OCI-LY7 (cell line): ENCODE measurements at places on chromosomes 7 and 10.

DNA sequence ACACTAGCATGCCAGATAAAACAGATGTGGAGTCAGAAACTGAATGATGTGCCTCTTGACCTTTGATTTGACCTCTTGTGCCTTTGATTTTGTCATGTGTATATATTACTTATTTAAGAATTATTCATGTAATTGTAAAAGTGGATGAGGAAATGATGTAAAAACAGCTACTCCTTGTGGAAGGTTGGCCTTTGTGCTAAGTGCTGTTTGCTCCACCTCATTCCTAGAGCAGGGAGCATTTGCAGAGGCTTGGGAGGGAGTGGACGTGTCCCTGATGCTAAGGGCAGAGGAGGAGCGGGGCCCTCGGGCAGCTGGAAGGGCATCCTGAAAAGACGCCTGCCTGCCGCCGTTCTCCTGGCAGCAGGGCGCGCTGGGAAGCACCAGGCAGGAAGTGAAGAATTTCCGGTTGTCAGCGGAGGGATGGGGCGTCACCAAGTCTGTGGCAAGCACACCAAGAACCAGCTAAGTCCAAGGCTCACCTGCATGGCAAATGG is 197.6 kb upstream of the ZNF32 start:
- no peak for DNase-seq

GRCh38 chr7:132430861-132431822 is 145.1 kb downstream of the PLXNA4 start:
- DNase-seq: no peak

- DNase-seq: no peak
Observed at GRCh38 chr7:84529480-84530205, 335.1 kb upstream of the SEMA3A start.

DNA sequence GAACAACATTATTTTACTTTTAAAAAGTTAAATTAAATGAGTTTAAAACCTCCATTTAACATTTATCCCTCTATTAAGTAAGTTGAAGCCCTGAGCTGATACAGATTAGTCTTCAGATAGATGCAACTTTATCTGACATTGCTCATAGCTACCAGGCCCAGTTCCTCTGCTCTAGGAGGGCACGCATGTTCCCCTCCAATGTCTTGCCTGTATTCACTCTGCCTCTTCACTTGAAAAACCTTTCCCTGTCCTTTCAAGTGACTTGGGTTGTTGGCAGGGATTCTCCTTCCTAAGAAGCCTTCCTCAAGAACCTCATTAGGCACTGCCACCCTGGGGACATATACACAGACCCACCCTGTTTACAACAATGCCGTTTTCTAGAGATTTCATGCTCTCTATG is 270.4 kb downstream of the RELN start:
- no peak for DNase-seq

DNA sequence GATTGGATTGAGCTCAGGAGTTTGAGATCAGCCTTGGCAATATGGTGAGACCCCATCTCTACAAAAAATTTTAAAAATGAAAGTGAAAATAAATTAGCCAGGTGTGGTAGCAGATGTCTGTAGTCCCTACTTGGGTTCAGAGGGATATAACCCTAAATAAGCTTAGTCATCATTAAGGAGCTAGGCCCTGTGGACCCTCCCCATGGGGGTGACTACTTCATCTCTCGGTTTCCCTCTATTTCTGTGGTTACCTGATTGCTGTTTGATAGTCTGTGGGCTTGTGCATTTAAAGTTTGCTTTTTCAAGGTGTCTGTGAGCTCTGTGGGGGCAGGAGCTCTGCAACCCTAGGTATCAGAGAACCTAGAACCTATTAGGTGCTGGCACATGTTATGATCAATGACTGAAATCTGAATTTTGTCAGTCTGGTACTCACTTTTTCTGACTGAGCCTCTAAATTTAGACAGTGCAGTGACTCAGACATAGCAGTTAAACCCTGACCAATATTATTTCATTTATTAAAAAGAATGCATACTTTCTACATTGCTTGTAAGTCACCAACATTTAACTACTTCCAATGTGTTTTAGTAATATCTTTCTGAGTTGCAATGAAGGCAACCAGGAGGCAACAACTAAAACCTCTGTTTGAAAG is 8.1 kb upstream of the CUZD1 start:
- no peak for DNase-seq
